ENCODE measurements at places on chromosomes 1 and 21.

- DNase-seq = no peak
These were observed 162.8 kb downstream of the NPHP4 start for GRCh38 chr1:5829414-5829813.

DNA sequence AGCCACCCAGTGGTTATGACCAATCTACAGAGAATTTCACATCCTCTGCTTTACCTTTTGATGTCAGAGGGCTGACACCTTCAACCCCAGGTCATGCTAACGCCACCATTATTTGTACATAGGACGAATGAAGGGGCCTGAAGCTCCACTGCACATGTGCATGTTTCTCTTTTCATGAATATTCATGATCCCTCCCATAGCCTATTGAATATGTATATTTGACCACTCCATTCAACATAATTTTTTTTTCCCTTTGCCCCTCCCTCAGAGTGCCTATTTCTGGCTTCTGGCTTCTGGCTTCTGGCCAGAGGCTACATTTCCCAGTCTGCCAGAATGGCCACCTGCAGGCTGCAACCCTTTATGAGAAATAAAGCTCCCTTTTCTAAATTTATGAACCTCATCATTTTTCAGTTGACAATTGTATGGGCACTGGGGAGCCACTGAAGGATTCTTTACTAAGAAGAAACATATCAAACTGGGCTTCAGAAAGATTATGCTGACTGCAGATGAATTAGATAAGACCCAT lies 406.7 kb downstream of the SIPA1L2 start:
- no peak for DNase-seq

DNA sequence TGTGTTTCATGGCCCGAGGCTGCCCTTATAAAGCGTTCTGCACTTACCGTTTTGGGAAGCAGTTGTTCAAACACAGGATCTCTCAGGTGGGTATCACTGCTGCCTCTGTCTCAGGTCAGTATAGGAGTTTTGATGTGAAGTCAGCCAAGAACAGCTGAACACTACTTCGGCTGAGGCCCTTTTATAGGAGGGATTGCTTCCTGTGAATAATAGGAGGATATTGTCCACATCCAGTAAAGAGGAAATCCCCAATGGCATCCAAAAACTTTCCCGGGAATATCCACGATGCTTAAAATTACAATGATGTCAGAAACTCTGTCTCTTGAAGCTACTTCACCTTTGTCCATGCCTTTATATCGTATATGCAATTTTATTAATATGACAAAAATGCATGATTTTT lies at the start of gene SELE:
TSS of gene SELE (minus strand) at position 156 of the 400 bp plus-strand sequence. CDS start 467 bp downstream, outside the sequence.
- no peak for DNase-seq

- no peak for DNase-seq
These were observed 31.3 kb upstream of the JUN start for GRCh38 chr1:58815069-58815685.

DNA sequence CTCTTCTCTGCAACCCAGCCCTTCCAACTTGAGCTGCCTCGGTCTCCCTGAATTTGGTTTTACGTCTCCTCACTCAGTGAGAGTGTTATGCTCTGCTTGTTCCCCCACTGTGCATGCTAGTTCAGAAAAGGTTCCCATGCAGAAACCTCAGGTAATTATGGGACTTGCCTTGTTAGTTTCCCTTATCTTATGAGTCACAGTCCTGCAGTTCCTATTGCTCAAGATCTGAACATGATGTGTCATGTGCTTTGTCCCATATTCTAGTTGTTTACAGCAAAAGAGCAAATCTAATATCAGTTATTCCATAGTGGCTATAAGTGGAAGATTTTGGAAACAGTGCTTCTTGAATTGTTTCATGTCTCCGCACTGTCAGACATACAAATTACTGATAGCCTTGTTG lies 74.4 kb downstream of the DUSP10 start:
- peak; percentile 75 for DNase-seq

DNA sequence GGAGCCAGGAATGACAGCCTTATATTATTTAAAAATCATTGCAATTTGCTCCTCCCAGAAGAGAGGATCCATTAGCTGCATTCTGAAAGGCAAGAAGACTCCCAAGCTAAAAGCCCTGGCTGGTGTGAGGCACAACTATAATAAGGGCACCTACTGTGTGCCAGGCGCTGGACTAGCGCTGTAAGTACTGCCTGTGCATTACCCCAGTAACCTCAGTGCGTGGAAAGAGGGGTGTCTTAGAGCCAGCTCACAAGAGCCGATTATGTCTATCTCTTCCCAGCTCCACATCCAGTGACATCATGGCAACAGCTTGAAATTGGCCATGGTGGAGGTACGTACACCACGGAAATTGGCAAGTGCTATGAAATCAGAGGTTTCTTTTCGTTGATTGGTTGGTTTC lies 141.7 kb upstream of the IRF2BP2 start:
- DNase-seq = no peak

DNA sequence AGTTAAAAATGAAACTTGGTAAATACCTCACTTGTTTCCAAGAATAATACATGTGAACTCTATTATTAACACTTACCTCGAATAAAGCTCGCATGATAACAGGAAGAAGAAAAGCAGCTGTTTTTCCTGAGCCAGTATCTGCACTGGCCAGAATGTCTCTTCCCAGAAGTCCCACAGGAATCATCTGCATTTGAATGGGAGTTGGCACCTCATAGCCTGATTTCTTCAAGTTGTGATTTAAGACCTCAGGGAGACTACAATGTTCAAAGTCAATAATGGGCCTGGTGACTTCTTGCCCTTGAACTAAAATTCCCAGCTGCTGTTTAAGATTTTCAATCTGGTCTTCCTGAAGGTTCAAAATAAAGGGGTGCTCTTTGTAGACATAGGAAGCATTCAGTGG lies 3.8 kb downstream of the DDX59 start:
- no peak for DNase-seq

DNA sequence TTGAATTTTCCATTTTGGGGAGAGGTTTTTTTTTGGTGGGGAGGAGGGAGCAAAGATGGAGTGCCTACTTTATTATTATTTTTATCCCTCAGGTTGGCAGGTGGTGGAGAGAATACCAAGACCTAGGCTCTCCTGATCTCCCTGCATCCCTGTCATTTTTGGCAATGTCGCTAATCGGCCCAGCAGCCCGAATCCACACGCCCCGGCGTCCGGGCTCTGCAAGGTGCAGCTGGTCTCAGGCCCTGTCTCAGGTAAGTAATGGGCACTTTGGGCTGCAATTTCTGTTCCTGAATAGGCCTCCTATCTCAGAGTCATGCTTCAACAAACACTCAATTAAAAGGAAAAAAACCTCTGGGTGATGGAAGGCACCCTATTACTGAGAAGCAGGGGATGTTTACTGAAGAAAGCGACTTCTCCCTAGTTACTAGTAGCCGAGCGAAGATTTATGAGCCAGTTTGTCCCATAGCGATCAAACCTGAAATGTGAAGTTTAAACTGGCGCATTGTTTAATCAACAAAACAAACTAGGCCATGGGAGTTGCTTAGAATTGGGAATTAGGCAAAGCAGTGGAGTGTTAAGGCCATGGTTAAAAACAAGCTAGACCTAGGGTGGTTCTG lies 137.8 kb downstream of the RWDD3 start:
- no peak for DNase-seq

- DNase-seq = no peak
These were observed 85.1 kb downstream of the NID1 start for GRCh38 chr1:235979716-235980333.

GRCh38 chr1:103362348-103363007 lies 163.0 kb upstream of the RNPC3 start:
- DNase-seq = no peak

DNA sequence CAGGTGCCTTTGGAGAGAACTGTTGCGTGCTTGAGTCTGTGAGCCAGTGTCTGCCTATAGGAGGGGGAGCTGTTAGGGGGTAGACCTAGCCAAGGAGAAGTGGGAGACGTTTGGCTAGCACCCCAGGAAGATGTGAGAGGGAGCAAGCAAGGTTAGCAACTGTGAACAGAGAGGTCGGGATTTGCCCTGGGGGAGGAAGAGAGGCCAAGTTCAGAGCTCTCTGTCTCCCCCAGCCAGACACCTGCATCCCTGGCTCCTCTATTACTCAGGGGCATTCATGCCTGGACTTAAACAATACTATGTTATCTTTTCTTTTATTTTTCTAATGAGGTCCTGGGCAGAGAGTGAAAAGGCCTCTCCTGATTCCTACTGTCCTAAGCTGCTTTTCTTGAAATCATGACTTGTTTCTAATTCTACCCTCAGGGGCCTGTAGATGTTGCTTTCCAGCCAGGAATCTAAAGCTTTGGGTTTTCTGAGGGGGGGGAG lies 2.4 kb downstream of the BTG2 start:
- no peak for DNase-seq

DNA sequence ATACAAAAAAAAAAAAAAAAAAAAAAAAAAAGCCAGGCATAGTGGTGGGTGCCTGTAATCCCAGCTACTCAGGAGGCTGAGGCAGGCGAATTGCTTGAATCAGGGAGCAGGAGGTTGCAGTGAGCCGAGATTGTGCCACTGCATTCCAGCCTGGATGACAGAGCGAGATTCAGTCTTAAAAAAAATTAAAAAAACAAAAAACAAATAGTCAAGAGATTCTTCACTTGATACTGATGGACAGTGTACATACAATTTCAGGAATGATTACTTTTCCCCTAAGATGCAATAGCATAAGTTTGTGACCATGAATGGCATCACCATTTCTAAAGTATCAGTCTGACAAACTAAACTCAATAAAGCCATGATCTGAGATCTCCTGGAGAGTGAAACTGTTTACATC lies 60.8 kb upstream of the IVNS1ABP start:
- DNase-seq = no peak

DNA sequence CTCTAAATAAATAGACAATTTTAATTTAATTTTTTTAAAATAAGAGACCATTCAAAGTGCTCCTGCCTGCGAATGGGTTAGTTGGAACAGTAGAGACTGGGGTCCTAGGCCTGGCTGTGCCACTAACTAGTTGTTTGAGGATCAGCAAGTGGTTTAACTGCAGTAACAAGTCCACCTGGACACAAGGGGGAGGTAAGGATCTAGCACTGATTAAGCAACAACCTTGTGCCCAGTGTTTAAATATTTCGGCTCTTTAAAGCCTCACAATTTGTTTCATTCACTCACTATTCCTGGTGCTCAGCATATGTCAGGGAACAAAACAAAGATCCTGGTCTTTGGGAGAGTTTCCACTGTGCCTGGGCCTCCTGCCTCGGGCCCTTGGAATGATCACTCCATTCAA lies 1.6 kb upstream of the AGT start:
- DNase-seq = no peak

DNA sequence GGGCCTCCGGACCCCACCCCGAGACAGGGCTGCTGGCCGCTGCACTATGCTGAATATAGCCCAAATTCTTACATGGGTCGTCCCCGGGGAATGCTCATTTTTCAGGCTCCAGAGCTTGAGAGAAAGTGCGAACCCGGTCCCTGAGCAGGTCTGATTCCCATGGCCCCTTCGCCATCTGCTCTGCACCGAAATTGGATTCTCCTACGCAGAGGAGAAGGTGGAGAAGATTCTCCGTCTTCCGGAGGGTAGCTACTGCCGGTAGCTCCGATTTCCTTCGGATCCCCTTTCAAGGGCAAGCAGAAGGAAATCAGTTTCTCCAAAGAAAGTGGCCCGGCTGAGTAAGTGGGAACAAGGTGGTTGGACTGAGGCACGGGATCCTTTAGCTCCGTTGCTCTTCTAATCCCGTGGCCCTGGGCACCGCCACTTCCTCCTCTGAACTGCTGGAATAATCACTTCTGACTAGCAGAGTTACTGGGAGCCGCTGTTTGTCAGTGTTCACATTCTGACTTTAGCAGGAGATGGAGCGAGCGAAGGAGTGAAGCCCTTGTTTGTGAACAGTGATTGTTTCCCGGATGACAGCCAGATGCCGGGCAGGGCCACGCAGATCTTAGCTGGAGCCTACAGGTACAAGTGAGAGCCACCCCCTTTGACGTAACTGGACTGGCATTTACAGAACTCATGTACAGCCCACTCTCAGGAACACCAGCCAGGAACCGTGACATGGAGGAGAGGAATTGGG lies 1.1 kb upstream of the ZNF496 start:
- DNase-seq = no peak

- DNase-seq = no peak
These were observed 15.3 kb downstream of the RSPH1 start for GRCh38 chr21:42480736-42481135.

GRCh38 chr1:115067161-115067859 lies 22.0 kb downstream of the TSPAN2 start:
- DNase-seq = no peak

- no peak for DNase-seq
These were observed 36.7 kb downstream of the ERI3 start for GRCh38 chr1:44318097-44319088.

- no peak for DNase-seq
These were observed 8.8 kb downstream of the TSEN15 start for GRCh38 chr1:184060316-184060715.

DNA sequence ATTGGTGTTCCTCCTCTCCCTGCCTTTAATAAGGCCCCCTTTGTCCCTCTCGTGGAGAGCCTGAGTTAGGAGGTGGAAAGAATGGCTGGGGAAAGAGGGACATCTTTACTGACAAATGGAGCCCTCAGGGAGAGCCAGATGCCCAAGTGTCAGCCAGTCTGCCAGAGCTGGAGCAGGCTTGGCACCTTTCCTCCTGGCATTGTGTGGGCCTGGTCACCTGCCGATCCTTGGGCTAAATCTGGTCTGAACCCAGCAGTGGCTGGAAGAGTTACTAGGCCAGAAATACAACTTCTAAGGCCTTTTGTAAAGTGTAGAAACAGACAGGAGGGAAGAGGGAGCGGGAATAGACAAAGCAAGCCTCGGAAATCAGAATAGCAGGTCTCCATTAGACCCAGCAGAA lies 24.9 kb downstream of the VANGL1 start:
- DNase-seq = no peak

DNA sequence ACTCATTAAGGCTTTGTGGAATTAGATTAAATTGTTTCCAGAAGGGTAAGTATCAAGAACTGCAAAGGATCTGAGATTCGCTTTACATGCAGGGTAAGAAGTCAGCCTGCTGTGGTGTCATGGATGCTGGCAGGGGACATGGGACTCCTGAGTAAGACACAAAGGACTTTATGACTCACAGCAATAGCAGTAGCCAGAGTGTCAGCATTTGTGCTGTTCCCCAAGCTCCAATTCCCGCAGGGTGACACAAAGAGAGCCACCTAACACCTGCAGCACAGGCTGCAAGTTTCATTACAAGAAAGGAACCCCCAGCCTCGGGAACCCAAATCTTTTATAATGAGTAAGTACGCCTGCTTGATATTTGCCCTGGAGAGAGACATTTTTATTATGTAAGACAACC lies 298.1 kb upstream of the POU3F1 start:
- DNase-seq = no peak

DNA sequence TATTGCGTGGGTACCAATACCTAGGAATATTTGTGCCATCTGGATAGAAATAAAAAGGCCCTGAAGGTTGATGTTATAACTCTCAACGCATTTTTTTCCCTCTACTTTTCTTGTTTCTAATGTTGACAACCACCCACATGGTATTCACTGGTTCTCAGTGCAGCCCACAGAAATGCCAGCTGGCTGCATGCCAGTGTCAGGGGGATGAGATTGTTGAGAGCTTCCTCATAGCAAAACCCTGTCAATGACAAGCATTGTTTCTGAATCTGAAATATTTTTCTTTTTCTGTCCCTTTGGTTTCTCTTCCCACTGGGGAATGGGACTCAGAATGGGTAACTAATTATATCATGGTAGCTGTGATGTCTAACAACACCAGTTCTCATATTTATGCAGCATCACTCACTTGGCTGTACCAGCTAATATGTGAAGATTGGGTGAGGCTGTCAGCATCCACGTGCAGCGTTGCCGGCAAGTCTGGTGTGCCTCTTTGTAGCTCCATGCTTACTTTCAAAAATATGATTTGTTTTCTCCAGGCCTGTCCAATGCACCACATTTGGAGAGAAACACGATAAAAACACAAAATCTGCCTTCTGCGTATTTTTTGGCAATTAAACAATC lies 284.6 kb downstream of the PTBP2 start:
- no peak for DNase-seq
